Hematopoietic multipotent progenitor cell treated with erythropoietin and hydrocortisone succinate and interleukin-3 and kit ligand, for 6 days (in vitro differentiated cells): ENCODE measurements at places on chromosomes 7 and 10.

DNA sequence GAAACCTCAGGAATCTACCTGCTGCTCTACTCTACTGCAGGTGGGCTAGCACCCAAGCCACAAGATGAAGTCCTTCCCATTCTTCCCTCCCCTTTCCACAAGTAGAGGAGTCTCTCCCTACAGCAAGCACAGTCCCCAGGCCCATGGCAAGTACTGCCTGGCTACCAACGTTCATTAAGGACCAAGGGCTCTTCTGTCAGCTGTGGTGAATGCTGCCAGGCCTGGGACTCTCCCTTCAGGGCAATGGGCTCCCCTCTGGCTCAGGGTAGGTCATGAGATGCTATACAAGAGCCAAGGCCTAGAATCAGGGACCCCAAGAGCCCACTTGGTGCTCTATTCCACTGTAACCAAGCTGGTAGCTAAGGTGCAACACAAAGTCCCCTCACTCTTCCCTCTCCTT lies 39.8 kb downstream of the SNX13 start:
- DNase-seq: no peak

DNA sequence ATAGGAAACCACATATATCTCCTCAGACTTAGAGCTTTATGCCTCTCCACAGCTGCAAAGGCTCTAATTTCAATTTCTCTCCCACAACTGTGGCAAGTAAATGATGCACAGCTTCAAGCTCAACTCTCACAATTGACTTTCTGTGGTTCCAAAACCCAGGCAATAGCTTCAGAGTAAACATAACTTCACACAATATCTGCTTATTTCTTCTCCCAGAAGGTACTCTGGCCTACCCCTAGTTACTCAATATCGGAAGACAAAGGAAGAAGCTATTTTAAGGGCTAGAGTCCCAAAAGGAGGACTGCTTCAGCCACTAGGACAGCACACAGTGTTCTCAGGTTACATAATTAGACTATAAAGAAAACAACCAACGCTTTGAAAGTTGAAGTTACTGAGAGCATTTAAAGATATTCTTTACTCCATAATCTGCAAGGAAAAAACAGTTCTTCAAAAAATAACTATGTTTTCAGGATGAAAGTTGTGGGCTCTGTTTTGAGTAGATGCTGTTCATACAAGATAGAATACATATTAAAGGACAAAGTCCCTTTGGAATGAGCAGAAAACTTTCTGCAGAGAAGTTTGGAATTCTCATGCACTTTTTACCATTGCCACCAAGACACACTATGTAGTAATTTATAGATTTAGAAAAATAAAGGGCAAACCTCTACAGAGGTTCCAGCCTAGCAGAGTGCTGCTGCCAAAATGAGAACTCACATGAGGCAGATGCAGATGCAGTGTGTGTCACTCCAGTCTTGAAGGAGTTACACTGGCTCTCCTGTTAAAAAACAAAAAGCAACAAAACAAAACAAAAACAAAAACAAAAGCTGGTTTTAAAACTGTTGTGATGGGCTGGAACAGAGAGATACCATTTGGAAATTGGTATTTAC lies 81.8 kb downstream of the NT5C2 start:
- no peak for DNase-seq

DNA sequence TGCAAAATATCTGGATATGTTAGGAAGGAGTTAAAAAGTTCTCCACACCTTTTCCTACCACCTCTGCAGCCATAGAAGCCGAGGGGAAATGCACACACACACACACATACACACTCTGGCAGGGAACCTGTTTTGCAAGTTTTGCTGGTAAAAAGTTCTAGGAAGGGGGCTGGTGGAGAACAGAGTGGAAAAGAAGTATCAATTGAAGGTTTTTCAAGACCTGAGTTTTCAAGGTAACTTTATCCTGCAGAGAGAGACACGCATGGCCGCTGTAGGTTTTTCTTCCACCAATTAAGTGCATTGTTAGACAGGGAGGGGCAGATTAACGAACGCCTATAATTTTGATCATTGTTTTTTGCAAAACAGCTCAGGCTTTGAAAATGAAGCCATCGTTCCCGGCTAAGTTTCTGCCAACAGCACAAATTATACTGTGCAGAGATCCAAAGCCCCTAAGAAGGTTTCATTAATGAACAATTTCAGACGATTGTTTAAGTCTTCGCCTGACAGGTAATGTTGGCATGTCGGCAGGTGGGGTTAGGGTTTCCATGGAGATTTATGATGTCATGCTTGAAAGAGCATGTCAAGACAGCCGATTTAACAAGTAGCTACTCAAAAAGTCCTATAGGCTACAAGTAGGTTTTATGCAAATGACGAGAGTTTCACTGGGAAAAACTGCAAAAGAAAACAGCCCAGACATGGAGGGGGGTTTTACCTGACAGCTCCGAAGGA lies 29.7 kb downstream of the KIAA1217 start:
- DNase-seq: no peak

GRCh38 chr7:71611986-71612385 lies 480.0 kb downstream of the GALNT17 start:
- DNase-seq: no peak

GRCh38 chr7:92253251-92253650 lies 7.5 kb downstream of the ANKIB1 start:
- DNase-seq: no peak

DNA sequence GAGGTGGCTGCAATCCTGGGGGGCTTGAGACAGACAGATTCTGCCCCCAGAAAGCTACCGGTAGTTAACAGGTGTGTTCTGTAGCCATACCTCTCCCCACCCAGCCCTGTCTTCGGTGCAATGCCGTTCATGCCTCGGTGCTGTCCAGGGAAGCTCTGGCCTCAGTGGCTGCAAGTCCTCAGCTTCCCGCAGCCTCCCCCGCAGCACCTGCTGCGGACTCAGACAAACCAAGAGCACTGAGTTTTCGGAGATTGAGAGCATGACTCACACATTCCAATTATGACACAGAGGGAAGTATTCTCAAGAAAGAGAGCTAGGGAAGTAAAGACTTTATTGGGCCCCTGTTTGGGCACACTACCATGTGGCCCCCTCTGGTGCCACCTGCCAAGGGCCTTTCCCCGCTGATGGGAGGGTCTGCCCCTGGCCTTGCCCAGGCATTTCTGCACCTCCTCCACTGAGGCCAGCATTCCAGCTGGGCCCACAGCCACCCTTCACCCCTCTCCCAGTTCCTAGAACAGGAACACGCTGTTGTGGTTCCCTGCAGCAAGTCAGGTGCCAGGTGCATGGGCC lies 30.2 kb upstream of the EZH2 start:
- no peak for DNase-seq

GRCh38 chr10:119595676-119596515 lies 868 bp downstream of the TIAL1 start:
- peak; percentile 61 for DNase-seq

DNA sequence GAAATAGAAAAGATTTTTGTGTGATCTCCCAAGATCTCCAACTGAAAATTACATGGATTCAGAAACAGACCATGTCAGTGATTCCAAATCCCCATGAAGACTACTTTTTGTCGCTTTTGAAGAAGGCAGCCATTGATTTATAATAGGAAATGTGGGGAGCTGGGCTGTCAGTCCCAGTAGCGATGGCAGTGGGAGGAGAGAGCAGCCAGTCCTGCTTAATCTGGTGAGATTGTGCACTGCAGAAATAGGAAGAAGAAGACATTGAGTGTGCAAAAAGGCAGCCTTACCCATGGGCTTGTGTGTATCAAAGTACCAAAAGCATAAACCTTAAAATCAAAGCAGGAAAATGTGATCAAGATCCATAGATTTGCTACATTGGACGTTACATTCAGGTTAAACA lies 4.8 kb downstream of the ADRB1 start:
- no peak for DNase-seq

- DNase-seq: no peak
Measured at GRCh38 chr10:61951144-61951483, 49.6 kb downstream of the ARID5B start.

GRCh38 chr7:142581341-142581740 lies 167.9 kb upstream of the PRSS1 start:
- DNase-seq: peak; percentile 52

DNA sequence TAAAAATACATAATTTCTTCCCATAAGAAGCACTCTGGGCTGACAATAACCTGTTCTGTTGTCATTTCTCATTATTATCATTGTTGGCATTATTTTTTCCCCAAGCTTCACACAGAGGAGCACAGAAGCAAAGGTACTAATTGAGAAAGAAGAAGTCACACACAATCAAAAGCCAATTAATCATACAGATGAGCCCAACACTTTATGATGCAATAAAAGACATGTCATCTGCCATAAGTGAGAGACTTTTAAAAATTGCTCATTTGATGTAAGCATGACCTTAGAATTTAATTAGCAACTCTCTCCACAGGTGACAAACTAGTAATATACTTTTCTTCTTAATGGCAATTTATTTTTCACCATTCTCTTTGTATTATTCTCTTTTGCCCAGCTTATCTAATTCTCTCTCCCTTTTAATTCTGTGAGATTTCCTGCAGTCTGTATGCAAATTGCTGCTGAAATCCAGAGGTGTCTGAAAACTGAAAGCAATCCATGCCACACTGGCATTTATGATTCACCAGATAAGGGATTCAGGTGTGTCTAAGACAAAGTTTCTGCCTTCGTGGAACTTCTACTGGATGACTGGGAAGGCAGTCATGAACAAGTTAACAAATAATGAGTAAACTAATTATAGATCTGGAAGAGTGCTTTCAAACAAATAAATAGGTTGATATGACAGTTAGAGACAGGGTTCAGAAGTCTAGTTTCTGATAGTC lies 203.5 kb downstream of the CHCHD3 start:
- DNase-seq: no peak

- DNase-seq: peak; percentile 71
Measured at GRCh38 chr10:132248455-132249225, 59.1 kb downstream of the STK32C start.

DNA sequence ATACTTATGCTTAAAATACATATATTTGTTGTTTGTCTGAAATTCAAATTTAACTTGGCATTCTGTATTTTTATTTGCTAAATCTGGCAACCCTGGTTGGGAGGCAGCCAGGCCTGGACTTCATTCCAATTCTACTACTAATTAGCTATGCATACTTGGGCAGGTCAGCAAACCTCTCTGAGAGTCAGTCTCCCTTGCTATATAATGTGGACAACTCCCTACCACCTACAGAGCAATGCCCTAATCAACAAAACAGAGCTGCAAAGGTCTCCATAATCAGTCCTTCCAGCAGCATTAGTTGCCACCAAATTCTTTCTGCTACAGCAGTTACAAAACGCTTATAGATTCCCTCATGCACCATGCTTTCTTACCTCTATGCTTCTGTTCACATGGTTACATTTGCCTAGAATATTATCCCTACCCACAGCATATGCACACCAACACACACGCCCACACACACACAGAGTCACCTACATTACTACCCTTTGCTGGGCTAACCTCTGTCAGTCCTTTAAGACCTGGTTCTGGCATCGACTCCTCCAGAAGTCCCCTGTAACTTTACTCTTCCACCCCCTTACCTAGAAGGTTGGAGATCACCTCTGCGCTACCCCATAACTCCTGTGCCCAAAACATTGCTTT lies 188.7 kb downstream of the FGFR2 start:
- no peak for DNase-seq

DNA sequence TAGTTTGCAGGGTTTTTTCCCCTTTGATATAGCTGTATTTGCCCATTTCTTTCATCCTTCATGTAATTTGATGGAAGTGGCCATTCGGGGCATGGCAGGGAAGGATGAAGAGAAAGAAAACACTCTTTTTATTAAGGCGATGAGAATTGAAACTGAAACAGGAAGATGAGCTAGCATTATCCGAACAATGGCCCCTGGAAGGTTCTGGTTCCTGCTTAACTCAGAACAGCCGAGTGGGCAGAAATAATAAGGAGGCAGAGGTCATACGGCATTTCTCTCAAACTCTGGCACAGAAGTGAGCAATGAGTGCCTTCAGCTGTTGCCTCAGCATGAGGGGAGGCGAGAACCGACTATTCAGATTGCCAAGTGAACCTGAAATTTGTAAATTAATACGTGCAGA lies 113.2 kb upstream of the MYO3A start:
- no peak for DNase-seq

GRCh38 chr7:85882335-85882734 lies 695.5 kb upstream of the SEMA3D start:
- DNase-seq: no peak

DNA sequence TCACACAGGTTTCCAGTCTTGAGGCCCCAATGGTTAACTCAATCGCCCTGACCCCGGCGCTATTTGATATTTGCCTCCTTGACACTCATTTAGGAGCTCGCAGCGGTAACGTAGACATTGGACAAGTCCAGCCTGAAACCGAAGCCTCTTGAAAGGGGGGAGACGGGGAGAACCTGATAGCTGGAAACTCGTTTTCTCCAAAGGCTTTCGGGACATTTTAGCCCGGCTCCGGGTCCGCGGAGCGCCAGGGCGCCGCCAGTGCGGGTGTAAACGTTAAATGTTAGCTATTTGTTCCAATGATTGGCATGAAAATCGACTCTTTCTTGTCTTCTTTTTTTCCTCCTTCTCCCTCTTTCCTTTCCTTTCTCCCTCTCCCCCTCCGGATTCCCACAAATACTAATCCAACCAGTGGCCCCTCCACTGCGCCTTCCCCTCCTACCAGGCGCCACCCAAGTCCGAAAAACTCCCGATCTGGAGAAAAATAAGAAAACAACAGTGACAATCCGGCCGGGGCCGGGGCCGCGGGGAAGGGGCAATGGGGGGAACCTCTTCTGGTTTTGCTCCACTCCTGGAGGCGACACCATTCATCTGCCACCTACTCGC lies 17.2 kb upstream of the GATA3 start:
- no peak for DNase-seq

DNA sequence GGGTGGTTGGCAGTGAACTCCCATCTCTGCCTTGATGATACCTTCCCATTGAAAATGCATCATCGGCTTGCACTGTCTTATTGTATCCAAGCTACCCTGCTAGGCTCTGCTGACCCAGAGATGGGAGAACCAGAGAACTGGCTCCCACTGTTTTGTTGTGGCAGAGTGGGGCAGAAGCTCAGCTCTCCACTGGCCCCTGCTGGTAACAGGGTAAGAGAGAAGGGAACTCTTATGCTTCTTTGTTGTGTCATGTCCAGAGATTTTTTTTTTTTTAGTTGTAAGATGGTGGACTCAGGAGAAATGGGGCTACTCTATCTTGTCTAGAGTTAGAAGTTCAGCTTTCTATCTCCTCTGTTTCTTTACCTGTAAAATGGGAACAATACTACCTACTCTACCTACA lies 100.5 kb upstream of the SDK1 start:
- DNase-seq: peak; percentile 22

DNA sequence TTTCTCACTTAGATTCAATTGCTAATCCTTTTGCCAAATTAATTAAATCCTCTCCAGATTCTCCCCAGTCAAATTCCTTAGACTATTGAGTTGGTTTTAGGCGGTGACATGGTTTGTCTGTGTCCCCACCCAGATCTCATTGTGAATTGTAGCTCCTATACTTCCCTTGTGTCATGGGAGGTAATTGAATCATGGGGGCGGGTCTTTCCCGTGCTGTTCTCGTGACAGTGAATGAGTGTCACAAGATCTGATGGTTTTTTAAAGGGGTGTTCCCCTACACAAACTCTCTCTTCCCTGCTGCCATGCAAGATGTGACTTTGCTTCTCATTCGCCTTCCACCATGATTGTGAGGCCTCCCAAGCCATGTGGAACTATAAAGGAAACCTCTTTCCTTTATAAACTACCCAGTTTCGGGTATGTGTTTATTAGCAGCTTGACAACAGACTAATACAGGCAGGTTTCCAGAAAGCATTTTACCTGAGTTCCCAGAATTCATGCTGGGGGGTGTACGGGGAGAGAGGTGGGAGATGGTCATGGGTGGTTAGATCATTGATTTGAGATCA lies 44.7 kb upstream of the GARS1 start:
- peak; percentile 7 for DNase-seq
